SHP77 treated with DMSO at 0.1 percent for 48 hours (cell line): ENCODE measurements at places on chromosomes 1 and 21.

DNA sequence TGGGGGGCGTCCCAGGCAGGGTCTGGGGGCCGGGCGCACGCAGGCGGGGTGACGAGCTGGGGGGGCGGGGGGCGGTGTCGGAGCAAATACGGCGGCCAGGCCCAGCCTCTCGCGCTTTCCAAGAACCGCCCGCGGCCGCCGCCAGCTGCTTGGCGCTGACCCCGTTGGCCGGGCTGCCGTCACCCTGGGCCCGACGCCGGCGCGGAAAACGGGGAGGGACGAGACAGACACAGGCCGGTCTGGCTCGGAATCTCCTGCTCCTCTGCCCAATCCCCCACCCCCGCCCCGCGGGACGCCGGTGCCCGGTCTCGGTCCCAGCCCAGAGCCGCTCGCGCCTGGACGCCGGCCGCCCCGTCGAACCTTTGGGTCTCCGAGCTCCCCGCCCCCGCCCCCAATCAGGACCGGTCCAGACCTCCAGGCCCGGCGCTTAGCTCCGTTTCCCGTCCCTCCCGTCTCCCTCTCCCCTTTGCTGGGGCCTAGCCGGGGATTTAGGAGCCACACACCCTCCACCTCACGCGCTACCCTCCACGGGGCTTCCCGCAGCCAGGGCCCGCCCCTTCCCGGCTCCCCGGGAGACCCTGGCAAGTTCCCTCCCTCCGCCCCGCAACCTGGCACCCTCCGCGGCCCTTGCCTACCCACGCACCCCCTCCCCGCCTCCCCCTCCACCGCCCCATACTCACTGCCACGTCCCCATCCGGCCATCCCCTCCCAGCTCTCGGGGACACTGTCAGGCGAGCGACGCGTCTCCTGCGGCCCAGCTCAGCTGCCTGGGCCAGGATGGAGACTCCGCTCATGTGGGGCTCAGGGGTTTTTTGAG lies 800 bp upstream of the MMP23B start:
- DNase-seq, result no peak

- no peak for DNase-seq
Measured at GRCh38 chr1:159211331-159212136, 6.9 kb downstream of the ACKR1 start.

- no peak for DNase-seq
Measured at GRCh38 chr1:96964761-96965160, 243.2 kb downstream of the PTBP2 start.

DNA sequence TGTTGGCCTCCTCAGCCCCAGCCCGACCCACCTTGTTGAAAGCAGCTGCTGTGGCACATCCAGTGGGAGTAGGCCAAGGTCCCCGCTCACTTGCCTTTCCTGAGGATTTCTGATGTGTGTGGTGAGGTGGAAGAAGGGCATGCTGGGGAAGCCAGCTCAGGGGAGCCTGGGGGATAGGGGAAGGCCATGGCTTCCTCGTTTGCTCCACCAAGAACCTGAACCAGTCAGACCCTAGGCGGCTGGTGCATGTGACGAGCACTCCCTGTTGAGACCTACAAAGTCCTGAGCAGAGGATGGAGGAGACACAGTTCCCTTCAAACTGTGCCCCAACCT lies 38.0 kb upstream of the SLC30A1 start:
- DNase-seq, result no peak

- no peak for DNase-seq
Measured at GRCh38 chr1:241229216-241229615, 127.8 kb downstream of the RGS7 start.

DNA sequence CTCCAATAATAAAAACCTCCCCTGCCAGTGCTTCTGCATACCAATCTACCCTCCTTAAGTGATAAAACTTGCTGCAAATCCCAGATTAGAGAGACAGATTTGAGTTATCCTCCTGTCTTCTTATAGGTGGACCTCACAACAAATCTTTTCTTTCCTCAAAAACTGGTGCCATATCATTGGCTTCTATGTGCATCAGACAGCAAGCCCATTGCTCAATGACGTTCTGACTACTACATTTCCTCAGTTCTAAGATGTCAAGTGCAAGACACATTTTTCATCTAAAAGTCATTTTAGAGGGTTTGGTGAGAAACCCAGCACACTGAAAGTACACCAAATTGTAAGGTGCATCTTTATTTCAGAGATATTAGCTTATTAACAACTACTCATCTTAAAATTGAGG lies 107.8 kb upstream of the VAV3 start:
- DNase-seq, result no peak
